ENCODE measurements at places on chromosomes 13 and 19. TPM values are rescaled to one million over a fixed set of nuclear protein-coding genes. Genes with fewer than 3 reads are reported as not detected.

Gene NALCN
- total RNA-seq, result 4.3 TPM

DNA sequence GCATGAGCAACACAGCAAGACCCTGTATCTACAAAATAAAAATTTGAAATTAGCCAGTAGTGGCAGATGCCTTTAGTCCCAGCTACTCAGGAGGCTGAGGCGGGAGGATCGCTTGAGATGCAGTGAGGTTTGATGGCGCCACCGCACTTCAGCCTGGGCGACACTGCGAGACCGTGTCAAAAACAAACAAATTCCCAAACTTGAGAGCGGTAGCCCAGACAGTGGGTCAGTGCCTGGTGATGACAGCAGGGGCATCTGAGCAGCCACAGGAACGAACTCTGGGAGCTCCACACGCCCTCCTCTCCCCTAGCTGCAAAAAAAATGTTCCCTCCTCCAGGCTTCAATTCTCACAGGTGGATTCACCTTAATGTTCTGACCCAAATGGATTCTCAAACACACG is 14.1 kb downstream of the ZNF490 start:
- DNase-seq, result no peak

DNA sequence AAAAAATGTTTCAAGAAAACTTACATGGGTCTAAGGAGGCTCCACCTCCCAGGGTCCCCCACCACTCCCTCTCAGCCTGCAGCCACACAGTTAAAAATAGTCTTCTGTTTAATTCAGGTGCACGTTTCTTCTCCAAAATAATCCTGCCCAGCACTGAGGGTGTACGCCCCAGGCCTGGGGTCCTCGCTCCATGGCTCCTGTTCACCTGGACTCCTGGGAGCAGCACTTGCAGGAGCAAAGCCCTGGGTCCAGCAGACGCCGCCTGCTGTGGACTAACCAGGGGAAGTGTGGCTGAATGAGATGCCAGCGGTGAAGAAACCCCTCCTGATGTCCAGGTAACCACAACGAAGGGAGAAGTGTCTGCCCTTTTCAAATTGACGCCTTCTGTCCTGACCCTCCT is 41.3 kb upstream of the CD33 start:
- DNase-seq, result no peak

DNA sequence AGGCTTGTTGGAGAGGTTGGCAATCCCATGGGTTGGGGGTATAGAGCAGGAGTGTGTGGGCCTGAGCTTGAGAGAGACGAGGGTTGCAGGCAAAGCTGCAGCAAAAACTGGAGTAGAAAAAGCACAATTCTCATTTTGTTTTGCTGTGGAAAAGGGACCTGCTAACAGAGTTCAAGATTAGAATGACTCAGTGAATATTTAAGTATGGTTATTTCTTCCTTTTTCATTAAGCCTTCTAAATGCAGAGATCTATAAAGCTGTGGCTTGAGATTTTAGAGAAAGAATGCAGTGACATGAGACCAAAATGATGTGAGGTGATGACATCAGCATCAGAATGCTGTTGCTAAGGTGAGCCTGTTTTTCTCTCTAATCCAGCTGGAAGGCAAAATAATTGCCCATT is 10.8 kb upstream of the MBNL2 start:
- DNase-seq, result no peak

Gene PGLYRP1
- not detected for total RNA-seq

GRCh38 chr13:113457510-113457909 is 4.2 kb upstream of the ADPRHL1 start:
- DNase-seq, result no peak

DNA sequence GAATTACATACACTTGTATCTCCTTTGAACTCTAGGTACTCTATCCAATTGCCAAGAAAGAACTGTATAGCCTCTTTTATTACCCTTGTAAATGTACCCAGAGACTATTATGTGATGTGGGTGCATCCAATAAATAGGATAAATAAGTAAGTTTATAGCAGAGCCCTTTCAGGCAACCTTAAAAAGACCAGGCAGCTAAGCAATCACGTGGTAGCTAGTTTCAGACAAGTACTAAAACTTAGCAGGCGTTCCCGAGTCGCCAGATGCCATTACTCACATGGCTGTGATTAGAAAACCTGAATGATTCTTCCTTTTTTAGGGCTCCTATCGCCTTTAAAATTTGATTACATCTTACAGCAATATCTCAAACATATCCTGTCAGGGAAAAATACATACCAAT is 1303.0 kb downstream of the EFNB2 start:
- no peak for DNase-seq

Gene NLRP4
- not detected for total RNA-seq

Gene ATP4B
- not detected for total RNA-seq

Gene CALM3
- total RNA-seq, result 53.8 TPM
